Naive thymus-derived CD8-positive, alpha-beta T cell (primary cell): ENCODE measurements at places on chromosomes 4 and X.

GRCh38 chrX:68190799-68191198 lies 242.5 kb downstream of the OPHN1 start:
- no peak for DNase-seq

DNA sequence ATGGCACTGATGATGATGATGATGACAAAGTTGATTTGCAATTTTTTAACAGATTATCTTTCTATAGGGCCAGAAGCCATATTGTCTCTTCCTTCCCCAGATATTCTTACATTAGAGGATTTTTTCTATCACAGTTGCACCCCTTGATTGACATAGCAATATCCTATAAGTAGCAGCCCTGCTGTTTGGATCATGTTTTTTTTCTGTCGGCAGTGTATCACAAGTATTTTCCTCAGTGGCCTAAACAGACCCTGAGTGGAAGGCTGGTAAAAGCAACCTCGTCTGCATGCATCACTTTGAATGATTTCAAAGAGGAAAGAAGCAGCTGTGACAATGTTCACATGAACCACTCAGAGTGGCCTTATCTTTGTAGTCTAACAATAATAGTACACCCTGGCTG lies 41.0 kb downstream of the FAT4 start:
- no peak for DNase-seq

DNA sequence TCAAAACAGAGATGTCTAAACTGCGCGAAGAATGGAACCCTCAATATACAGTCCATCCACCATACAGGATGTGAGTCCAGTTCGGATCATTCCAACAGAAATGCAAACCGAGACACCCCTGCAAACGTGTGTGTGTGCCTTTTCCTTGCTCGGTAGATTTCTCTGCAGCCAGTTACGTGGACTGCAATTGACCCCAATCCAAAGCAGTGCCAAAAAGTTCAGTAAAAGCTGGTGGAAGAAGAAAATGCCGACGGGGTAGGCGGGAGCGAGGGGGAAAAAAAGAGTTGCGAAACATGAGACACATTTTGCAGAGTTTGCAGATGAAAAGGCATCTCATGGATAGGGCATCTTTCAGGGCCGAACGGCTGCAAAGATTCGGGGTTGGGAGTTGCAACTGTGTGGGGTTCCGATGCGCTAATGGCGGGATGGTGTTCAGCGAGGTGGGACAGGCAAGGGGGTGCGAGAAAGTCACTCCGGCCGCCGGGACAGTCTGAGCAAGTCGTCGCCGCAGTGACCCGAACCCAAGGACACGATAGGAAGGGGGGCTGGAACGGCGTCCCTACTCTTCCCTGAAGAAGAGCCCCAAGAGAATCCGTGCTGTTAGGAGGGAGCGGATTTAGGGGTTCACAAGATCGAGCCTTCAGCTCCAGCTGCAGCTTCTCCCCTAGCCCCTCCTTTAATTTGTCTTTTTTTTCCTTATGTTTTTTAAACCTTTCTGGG lies 3.8 kb downstream of the PHOX2B start:
- DNase-seq: no peak

DNA sequence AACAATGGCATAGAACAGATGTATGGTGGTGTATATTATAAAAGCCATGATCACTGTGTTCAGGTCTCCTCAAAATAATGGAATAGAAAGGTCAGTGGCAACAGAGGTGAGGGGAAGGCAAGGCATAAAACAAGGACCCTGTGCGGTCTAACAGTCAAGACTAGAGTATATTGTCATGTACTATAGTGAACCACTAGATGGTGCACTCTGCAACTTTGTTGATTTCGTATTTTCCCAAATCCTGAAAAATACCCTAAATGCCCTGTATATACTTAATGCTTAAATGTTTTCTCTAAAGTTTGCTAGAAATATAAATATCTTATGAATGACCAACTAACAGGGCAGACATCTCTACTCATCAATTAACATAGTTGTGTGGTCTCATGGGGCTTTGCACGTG lies 453.0 kb downstream of the PCDH11X start:
- no peak for DNase-seq

- no peak for DNase-seq
These were observed 472.4 kb upstream of the NWD2 start for GRCh38 chr4:36772154-36772516.

GRCh38 chr4:170497112-170497511 lies 407.4 kb upstream of the AADAT start:
- DNase-seq: no peak

DNA sequence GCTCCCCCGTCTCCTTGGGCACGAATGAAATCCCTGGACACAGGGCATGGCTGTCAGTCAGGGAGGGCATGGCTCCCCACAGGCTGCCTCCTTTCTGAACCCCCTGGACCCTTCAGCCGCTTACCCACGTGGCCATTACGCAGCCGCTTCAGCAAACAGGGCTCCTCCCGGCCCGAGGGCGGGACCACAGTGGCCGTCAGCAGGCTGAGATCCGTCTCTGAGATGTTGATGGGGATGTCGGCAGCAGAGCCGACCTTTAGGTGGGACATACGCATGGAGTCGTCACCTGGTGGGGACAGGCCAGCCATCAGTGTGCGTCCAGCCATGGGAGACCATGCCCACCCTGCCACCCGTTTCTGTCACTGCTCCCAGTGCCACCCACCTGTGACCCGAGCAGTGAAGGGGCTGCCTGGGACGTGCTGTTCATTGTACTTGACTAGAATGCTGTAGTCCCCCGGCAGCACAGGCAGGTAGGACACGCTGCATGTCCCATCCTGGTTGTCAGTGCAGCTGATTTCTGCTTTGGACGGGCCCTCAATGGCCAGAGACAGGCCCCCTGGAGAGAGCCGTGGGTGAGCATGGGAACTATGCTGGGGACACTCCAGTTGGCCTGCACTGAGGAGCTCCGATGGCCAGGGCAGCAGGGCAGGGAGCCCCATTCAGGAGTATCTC lies 21.1 kb downstream of the FLNA start:
- no peak for DNase-seq

DNA sequence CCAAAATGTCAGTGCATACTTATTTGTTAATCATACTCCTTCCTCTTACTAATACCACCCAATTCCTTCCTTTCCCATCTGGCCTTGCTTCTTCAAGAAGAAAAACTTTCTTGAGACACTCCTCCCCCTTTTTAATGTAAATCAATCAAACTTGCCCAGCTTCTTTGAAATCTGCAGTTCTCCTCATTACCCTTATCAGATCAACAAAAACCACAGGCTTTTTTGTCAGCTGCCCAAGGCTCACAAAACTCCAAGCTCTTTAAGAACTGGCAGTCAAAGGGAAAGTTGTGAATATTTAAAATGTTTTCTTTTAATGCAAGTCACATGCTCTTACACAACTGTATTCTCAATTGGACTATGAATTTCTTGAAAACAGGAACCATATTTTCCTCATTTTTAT lies 11.3 kb upstream of the MYOZ2 start:
- DNase-seq: no peak

GRCh38 chr4:123589301-123589700 lies 192.7 kb downstream of the SPRY1 start:
- no peak for DNase-seq

GRCh38 chr4:128268970-128269369 lies 18.6 kb downstream of the PGRMC2 start:
- no peak for DNase-seq

DNA sequence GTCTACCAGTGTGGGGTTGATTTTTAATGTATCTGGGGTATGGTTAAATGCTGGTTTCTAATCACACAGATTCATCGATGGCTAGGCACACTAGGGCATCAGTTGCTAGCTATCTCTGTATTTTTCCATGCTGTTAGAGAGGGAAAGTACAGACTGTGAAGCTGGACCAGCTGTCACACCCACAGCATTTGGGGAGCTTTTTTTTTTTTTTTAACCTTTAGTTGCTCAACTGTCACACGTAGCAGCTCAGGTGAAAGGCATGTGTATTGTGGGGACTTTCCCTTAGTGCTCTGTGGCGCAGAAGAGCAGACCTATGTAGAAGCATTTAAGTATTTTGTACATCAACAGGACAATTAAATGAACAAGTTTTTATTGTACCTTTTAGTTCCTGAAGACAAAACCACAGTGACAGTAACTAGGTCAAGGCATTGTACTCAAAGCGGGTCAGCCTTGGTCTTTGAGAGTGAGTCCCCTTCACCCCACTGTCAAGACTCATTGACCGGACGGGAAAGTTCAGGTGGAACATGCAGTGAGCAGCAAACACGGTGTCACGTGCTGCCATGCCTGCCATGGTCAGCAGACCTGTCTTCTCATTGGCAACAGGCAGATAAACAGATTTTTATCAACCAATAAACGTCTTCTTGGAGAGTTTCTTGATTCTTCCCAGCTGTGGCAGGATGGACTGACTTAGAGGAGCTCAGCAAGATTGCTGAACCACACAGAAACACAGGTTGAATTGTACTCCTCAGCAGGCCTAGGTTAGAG lies 65.3 kb downstream of the CASP3 start:
- DNase-seq: no peak

GRCh38 chr4:15153662-15154061 lies 151.4 kb downstream of the CPEB2 start:
- DNase-seq: no peak

GRCh38 chr4:103774326-103774825 lies 54.6 kb upstream of the TACR3 start:
- DNase-seq: no peak

DNA sequence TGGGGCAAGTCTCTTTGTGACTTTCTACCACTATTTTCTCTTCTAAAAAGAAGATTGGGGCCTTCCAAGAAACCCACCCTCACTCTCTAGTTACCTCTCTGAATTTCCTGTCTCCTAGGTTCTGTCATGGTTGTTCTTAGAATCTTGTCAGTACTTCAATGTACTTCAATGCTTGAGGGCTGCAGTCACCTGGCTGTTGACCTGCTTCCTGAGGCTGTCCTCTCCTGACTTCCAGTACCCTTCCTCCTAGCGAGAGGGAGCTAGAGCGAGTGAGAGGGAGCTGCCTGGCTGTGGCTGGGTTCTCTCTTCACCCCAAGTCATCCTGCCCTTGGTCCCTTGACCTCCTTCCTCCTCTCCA lies 17.7 kb downstream of the CD99L2 start:
- no peak for DNase-seq
